ENCODE measurements at places on chromosomes 2 and 18.
A peak's percentile ranks its signal among the peaks of the same experiment; 100 is the strongest.

DNA sequence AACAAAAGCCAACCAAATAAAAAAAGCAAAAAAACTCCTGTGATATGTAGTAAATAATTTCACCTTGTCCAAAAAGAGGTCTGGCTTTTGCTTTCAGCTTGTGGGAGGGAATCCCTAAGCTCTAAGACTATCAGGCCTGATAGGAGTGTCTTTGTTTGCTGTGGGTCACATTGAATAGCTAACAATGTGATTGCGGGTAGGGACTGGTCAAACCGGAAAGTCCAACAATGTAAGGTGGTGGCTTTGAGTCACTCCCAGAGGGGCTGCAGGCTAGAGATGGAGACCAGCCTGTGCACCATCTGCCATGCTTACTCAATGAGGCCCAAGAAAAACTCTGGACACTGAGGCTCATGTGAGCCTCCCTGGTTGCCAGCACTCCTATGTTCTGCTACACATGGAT lies 192.9 kb downstream of the TFCP2L1 start:
- no peak for DNase-seq

DNA sequence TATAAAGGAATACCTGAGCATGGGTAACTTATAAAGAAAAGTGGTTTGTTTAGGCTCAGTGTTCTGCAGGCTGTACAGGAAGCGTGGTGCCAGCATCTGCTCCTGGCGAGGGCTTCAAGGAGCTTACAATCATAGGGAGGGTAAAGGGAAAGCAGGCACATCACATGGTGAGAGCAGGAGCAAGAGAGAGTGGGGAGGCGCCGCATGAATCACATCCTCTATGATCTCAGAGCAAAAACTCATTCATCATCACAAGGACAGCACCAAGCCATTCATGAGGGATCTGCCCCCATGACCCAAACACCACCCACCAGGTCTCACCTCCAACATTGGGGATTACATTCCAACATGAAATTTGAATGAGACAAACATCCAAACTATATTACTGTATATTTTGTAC lies 32.5 kb downstream of the R3HDM1 start:
- DNase-seq, result peak; percentile 14

- no peak for DNase-seq
Observed at GRCh38 chr2:227464851-227465250, 7.1 kb upstream of the AGFG1 start.

GRCh38 chr2:121201796-121202195 lies 83.2 kb downstream of the TFCP2L1 start:
- DNase-seq, result no peak

GRCh38 chr18:63192126-63192884 lies 127.3 kb downstream of the BCL2 start:
- DNase-seq, result no peak

DNA sequence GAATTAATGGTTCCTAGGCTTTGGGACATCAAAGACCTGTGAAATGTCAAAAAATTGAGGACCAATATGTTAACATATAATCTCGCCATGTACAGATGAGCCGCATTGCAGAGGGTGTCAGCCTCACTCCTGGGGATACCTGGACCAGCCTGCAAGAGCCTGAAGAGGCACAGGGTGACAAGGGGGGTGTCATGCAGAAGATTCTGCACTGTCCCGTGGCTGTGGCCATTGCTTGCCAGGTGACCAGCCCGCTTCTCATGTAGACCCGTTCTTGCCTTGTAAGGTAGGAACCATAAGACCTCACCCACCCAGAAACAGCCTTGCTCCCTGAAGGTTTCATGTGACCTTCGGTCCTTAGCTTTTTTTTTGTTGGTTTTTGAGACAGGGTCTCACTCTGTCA lies 37.5 kb downstream of the TMEM37 start:
- DNase-seq, result no peak

GRCh38 chr2:222707689-222708273 lies 36.3 kb downstream of the MOGAT1 start:
- DNase-seq, result peak; percentile 67

- peak; percentile 22 for DNase-seq
Observed at GRCh38 chr2:226247289-226248275, 552.0 kb downstream of the IRS1 start.

GRCh38 chr2:240563951-240564560 lies 3.9 kb downstream of the DUSP28 start:
- DNase-seq, result no peak

GRCh38 chr2:133711806-133712205 lies 143.5 kb upstream of the NCKAP5 start:
- DNase-seq, result no peak

- no peak for DNase-seq
Observed at GRCh38 chr2:75497256-75497655, 63.5 kb downstream of the EVA1A start.

GRCh38 chr2:170550501-170550900 lies 164.6 kb upstream of the SP5 start:
- no peak for DNase-seq

GRCh38 chr2:191155608-191156071 lies 4.8 kb upstream of the STAT4 start:
- DNase-seq, result no peak

DNA sequence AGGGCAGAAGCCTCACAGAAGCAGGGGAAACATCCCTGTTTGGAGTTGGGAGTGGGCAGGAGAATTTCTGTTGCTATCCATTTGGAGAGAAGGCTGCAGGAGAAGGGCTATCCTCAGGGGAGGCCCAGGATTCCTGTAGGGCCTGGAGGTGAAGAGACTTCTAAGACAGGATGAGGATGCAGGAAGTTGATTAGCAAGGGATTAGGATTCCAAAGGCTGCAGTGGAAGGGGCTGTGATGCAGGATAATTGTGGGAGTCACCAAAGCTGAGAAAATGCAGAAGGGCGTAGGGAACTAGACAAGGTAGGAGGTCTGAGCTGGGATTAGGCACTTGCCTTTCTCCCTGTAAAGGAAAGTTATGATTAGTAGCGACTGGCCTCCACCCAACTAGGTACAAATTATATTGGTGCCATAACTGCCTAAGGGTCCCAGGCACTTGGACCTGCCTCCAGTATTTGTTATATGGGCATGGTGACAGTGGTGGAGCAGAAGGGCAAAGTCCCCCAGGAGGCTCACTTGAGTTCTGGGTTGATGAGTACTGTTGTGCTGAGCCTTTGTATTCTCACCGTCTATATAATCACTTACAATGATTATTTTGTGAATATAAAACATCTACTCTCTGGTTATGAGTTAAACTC lies 96.4 kb upstream of the MSTN start:
- no peak for DNase-seq
